A549 treated with Hydrocortisone at 1 μM for 4 hours (cell line): ENCODE measurements at places on chromosomes 13 and 19. TPM values are rescaled to one million over a fixed set of nuclear protein-coding genes. Genes with fewer than 3 reads are reported as not detected.

ADGRE2 gene
- total RNA-seq: 0.62 to 1.3 TPM (median 0.97 TPM) in 5 replicates

RNF225 gene
- total RNA-seq: 0.08 to 0.17 TPM in 2 of 5 replicates, not detected in the others

LYPD5 gene
- 0.11 to 0.39 TPM (median 0.18 TPM) in 5 replicates for total RNA-seq

ZSCAN1 gene
- not detected in 5 replicates for total RNA-seq

BRCA2 gene
- 4.0 to 8.4 TPM (median 4.7 TPM) in 5 replicates for total RNA-seq

GPR183 gene
- not detected in 5 replicates for total RNA-seq

FBXL12 gene
- total RNA-seq: 13.5 to 14.4 TPM (median 14.1 TPM) in 5 replicates

TBXA2R gene
- total RNA-seq: 0.86 to 1.5 TPM (median 1.0 TPM) in 5 replicates

VN1R4 gene
- not detected in 5 replicates for total RNA-seq

DACH1 gene
- not detected in 5 replicates for total RNA-seq

PRR12 gene
- 30.3 to 35.7 TPM (median 34.3 TPM) in 5 replicates for total RNA-seq

ZNF607 gene
- 3.5 to 5.8 TPM (median 4.9 TPM) in 5 replicates for total RNA-seq
